ENCODE measurements at places on chromosomes 2 and 18.

GRCh38 chr2:232276733-232277313, 101.7 kb upstream of the ALPP start:
- DNase-seq = no peak

GRCh38 chr2:194116861-194117260, 1540.2 kb upstream of the SLC39A10 start:
- no peak for DNase-seq

GRCh38 chr2:196233021-196233804, 61.8 kb upstream of the STK17B start:
- DNase-seq = peak; percentile 29

GRCh38 chr2:150742094-150742493, 254.6 kb upstream of the RND3 start:
- no peak for DNase-seq

GRCh38 chr2:96404446-96405373, 69.1 kb downstream of the NCAPH start:
- DNase-seq = peak; percentile 45

- DNase-seq = no peak
Observed at GRCh38 chr2:60548845-60549237, 4.6 kb downstream of the BCL11A start.

DNA sequence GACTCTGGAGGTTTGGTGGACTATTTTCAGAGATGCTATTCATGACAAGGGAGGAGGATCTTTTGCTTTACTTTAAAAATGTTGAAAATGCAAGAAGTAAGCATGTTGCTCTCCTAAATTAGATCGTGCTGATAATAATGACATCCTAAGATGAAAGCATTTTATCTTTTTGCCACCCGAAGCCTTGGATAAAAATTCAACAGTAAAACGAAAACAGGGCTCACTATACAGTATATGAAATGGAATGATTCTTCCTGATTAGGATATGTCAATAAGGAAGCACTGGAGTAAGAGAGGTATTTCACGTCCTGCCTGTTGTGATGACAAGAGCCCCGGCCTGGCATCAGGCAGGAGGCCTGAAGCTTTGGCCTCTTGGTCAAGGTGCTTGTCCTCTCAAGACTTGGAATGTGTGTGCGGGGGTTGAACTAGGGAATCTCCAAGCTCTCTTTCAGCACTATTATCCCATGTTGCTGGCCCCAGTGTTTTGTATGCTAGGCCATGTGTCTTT, 306.0 kb downstream of the MTX2 start:
- DNase-seq = no peak

DNA sequence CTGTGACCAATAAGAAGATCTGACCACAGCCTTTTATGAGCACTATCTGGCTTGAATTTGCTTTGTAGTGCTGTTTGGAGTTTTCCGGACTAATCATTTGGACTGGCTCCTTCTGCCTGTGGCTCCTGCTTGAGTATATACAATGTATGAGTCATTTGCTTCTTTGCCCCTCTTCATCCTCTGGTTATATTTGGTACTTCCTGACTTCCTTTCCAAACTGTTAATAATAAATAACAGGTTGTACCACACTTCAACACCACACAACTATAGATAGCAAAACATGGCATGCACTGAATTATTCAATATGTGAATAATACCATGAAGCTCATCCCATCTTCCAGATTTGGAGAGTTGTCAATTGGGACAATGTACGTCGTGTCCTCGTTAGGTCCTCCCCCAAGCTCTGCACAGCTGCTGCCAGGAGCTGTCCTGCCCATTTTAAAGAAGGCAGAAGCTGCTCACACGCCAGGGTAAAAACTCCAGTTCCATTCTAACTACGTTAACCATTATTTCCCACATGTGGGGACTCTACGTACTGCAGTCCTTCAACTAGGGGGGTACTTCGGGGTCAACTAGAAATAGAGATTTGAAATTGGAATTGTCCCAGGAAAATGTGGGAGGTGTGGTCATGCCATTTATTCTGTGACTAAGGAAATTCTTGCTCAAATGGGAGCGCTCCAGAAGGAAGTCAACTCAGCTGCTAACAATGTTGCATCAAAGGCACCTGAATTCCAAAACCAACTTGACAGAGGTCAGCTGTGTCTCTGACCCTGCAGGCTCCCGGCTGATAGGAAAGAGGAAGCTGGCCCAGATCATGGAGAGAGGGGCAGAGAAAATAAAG, 38.1 kb downstream of the ST8SIA5 start:
- peak; percentile 10 for DNase-seq

GRCh38 chr2:186559370-186559769, 30.5 kb upstream of the ITGAV start:
- DNase-seq = no peak

DNA sequence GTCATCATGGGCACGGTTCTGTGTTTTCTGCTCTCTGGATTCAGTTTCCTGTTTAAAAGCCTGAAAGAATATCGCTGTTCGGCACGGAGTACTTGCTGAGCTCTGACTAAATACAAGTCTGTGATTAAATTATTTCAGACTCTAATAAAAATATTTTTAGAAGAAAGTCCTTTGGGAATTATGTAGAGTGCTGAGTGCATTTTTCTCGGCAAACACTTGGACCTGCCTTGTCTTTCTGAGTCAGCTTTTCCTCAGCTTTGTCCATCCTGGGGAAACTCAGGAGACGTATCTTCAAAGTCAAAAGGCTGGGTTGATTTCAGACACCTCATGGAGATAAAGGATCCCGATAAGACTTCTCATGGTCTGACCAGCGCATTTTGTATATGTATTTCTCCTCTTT, 45.9 kb downstream of the IL1R2 start:
- peak; percentile 39 for DNase-seq

GRCh38 chr2:54915101-54915500, 135.2 kb downstream of the RTN4 start:
- DNase-seq = no peak

GRCh38 chr2:235901243-235901642, 266.9 kb downstream of the GBX2 start:
- DNase-seq = no peak

DNA sequence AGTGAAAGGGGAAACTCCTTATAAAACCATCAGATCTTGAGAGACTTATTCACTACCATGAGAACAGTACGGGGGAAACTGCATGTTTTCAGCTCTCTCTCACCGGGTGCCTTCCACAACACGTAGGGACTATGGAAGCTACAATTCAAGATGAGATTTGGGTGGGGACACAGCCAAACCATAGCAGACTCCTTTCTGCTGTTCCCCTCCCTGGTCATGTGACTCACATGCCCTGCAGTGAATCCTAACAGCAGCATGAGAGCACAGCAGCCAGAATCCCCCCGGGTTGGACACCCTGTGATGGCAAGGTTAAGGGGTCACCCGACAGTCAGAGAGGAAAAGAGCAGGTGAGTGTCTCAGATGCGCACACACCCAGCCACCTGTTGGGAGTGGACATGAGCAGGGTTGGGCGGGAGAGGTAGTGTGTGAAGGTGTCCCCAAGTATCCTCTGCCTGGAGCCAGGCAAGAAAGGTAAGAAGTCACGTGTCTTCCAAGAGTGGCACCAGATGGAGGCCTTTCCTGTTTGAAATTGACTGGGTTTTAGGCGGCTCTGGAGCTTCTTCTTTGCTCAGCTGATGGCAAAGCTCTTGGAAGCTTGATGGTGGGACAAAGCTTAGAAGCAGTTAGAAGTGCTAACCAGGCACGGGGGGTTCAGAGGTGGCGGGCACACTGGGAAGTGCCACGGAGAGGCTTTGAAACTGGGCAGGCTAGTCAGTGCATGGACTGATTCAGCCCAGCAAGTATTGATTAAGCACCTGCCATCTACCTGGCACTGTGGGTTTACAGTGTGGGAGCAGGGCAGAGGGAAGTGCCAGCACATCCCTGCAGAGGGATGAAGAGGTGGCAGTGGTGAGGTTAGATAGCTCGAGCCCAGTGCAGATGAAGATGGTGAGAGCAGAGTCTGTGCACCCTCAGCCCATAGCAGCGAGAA, 68.7 kb downstream of the RHOB start:
- no peak for DNase-seq

- DNase-seq = no peak
Observed at GRCh38 chr2:54469484-54470053, 13.4 kb downstream of the SPTBN1 start.

DNA sequence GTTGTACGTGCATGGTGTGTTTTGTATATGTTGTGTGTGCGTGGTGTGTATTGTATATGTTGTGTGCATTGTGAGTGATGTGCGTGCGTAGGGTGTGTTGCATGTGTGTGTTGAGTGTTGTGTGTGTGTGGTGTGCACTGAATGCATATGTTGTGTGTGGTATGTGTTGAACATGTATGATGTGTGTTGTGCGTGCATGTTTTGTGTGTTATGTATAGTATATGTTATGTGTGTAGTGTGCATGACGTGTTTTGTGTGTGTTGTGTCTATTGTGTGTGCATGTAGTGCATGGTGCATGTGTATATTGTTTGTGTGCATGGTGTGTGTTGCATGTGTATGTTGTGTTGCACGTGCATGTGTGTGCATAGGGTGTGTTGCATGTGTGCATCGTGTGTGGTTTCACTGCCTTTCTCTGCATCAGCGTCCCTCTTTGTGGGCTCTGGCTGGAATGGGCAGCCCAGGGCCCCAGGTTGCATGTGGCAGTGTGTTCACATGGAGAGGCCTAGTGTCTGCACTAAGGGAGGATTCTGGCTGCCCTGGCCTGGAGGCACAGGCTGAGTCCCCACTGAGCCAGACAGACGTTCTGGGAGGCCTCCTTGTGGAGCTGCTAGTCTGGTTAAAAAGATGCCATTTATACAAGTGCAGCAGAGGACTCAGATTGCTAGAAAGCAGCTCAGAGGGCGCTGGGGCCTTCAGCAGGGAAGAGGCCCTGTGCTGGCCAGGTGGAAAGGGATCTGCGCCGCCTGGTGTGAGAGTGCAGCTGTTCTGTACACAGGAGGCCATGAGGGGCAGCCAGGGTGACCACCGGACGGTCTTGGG, 107.2 kb downstream of the FAM168B start:
- no peak for DNase-seq

- DNase-seq = peak; percentile 80
Observed at GRCh38 chr2:222319586-222320435, 21.0 kb upstream of the PAX3 start.

DNA sequence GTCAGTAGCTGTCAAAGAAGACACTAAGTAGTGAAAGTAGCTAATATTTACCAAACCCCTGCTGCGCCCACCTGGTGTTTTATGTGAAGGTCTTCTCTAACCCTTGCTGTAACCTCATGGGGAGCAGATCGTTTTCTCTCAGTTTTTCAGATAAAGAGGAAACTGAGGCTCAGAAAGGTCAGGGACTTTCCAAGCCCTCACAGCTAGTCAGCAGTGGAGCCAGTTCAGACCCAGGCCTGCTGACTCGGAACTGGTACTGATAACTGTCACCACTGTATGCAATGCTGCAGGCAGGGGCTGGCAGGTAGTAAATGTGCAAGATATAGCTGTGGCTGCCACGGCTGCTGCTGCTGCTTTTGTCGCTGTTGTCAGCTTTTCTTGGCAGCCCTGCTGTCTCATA, 69.1 kb downstream of the LRRFIP1 start:
- DNase-seq = peak; percentile 67

- peak; percentile 43 for DNase-seq
Observed at GRCh38 chr2:126699716-126700581, 44.0 kb downstream of the GYPC start.

- peak; percentile 29 for DNase-seq
Observed at GRCh38 chr2:46983065-46983801, 67.6 kb upstream of the MCFD2 start.

- DNase-seq = no peak
Observed at GRCh38 chr18:5582849-5583681, 39.3 kb upstream of the EPB41L3 start.

DNA sequence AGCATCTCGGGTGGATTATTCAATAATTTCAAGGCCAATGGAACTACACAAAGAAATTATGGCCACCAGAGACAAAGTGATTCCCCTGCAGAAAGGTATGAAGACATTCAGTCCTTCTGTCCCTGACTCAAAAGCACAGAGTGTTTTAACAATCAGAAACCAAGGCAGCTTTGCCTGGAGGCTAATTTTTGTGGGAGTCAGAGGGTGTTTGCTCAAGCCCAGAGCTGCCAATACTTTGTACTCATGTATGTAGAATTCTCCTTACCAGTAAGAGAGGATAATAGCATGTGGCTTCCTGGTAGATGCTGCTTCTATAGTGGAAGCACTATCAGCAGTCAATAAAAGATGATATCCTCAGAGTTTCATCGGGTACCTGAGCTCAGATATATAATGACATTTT, 178.4 kb downstream of the KCNE4 start:
- no peak for DNase-seq

- no peak for DNase-seq
Observed at GRCh38 chr2:67524213-67524612, 127.1 kb downstream of the ETAA1 start.

DNA sequence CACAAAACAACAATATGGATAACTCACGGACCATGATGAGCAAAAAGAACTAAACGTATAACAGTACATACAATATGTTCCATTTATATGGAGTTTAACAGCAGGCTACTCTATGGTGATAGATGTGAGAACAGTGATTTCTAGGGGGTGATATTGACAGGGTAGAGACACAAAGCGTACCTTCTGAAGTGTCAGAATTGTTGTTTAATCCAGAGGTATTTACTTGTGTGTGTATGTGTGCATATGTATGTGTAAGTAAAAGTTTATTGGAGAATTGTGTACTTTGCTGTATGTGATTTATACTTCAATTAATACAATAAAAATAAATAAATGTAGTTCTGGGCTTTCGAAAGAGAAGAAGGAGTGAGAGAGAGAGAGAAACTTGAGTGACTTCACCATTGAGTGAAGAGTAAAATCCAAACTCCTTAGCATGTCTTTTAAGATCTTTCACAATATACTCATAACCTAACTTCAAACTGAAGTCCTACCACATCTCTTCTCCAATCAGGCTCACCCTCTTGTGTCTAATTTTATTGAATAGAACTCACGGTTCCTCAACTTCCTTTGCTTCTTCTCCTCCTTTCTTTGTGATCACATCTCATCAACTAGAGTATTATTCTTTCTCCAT, 126.0 kb upstream of the KLF7 start:
- DNase-seq = no peak

GRCh38 chr18:579238-579637, 942 bp upstream of the CETN1 start:
- DNase-seq = no peak

DNA sequence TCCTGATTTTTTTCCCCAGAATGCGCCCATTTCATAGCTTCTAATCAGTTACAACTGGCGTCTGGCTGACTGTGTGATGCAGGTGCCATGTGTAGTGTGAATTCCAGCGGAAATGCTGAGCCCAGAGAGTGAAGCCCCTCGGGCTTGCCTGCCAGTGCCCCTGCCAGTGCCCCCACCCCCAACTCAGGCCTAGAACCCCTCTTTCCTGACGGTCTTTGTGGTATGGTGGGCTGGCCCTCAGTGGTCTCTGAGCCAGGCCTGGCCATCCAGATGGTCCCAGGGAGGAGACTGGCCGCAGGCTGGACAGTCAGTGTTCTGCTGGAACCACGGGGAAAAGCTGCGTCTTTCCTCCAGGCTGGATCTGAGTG, 3.1 kb downstream of the RAMP1 start:
- no peak for DNase-seq

Measured in kidney (tissue), 22 donors.